ENCODE measurements at places on chromosomes 1 and 21.

GRCh38 chr1:100440075-100440809 is 87.9 kb downstream of the CDC14A start:
- DNase-seq, result no peak

DNA sequence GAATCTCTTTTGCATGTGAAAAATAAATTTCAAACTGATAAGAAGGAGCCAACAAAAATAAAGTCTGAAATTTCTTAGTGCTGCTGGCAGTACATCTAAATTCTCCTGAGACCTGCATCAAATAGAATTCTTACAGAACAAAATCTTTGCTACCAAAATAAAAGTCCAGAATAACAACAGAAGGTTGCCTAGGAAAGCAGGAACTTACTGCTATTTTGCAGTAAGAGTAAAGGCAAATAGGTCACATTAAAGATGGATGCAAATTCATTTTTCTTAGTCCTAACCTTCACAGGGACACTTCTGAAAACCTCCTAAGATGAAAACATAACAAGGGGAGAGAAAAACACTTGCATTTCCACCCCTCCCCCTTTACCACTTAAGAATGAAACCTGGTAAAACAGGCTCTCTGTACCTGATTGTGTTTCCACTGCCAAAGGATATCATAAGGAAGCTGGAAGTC is 59.0 kb downstream of the RUSC1 start:
- peak; percentile 22 for DNase-seq

DNA sequence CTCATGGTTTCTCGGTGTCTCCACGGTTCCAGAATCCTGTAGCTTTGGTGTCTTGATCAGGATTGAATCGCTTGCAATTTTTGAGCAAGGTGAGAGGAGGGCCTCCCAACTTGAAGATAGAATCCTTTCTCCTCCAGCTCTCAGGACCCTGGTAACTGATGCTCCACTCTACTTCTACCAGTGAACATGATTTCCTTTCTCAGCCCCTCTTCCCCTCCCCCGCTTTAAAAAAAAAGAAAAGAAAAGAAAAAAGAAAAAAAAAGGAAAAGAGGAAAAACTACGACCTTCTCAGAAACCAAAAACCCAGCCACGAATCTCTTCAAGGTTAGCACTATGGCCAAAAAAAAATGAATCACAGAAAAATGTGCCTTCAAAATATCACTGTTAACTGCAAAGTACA is 1.2 kb downstream of the ARHGEF11 start:
- DNase-seq, result no peak

- no peak for DNase-seq
These were observed 18.1 kb downstream of the ZDHHC18 start for GRCh38 chr1:26844424-26845196.

GRCh38 chr1:173530795-173531693 is 53.9 kb downstream of the PRDX6 start:
- DNase-seq, result no peak

DNA sequence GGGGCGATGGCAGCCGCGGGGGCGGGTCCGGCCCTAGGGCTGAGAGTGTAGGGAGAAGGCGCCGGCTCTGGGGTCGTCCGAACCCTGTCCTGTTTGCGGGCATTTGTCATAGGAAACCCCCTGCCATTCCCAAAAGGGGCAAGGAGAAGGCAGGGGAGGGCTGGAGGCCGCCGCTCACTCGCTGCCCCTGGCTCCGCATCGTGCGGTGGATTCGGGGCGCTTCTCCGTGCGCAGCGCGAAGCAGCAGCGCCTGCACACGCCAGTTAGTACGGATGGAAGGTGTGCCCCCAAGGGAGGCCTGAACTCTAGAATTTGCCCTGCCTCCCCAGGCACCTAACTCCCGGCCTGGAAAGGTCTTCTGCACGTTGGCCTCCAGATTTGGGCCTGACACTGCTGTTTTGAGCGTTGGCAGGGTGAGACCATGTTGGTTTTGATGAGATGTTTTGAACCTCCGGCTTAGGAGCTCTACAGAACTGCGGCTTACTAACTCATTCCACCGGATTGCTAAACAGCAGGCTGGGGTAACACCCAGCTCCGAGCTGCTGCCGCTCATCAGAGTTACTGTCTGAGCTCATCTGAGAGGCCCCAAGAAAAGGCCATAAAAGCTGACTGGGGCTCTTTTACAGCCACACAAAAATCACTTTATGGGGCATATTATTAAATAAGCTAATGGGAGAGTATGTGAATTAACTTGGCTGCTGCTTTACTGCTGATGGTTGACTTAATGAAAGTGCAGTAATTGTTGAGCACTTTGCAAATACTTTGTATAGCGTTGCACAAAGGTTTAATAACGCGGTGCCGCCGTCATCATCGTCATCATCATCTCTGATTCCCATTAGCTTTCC is 987 bp downstream of the GPR137B start:
- peak; percentile 37 for DNase-seq

GRCh38 chr21:29657240-29657989 is 282.4 kb downstream of the GRIK1 start:
- no peak for DNase-seq

All from non-pigmented ciliary epithelial cell (primary cell).